Left renal pelvis (tissue), 4 donors: ENCODE measurements at places on chromosomes 16 and 17. TPM values are rescaled to one million over a fixed set of nuclear protein-coding genes. Genes with fewer than 3 reads are reported as not detected.

KRT23 gene
- 2.1 TPM for polyA plus RNA-seq

DNAAF8 gene
- polyA plus RNA-seq: 2.3 TPM

- no peak for DNase-seq
Measured at GRCh38 chr17:31698751-31699150, 160.3 kb downstream of the COPRS start.

GRCh38 chr16:52705122-52705521 is 158.2 kb upstream of the TOX3 start:
- DNase-seq: no peak

DNA sequence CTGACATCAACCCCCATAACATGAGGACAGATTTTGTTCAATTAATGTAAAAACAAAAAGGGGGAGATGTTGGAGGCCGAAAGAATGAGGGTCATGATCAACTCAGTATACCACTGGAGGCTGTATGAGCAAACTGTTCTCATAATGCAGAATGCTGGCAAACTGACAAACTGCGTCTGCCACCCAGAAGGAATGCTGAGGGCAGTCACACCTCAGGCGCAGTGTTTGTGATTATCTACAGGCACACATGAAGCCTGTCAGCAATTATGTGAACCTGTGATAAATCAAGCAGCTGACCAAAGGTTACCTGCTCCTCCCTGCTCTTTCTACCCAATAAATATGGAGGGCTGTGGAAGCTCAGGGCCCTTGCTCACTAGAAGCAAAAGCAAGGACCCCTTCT is 27.3 kb downstream of the CD300LG start:
- DNase-seq: no peak
